ENCODE measurements at places on chromosomes 4 and X. TPM values are rescaled to one million over a fixed set of nuclear protein-coding genes. Genes with fewer than 3 reads are reported as not detected.

DNA sequence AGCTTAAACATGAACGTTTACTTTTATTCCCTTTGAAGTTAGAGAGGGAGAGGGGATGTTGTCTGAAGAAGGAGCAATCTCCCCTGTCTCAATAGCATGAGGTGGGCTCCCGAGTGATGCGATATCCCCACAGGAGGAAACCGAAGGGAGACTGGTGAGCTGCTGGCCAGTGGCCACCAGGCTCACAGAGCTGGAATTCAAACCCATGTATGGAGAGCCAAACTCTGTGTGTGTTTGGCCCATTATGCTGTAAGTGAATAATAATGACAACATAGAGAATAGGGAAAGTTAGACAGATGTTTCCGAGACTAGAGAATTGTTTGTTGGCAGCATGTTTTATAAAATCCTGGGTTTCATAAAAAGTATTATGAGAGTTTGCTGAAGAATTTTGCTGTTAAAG lies 66.1 kb upstream of the CLNK start:
- no peaks in the 10 kb centered on the region for H3K4me1 ChIP-seq
- no peak overlapping the region for H3K4me3 ChIP-seq
- H3K27ac ChIP-seq, result no peak overlapping the region
- no peak for DNase-seq

DNA sequence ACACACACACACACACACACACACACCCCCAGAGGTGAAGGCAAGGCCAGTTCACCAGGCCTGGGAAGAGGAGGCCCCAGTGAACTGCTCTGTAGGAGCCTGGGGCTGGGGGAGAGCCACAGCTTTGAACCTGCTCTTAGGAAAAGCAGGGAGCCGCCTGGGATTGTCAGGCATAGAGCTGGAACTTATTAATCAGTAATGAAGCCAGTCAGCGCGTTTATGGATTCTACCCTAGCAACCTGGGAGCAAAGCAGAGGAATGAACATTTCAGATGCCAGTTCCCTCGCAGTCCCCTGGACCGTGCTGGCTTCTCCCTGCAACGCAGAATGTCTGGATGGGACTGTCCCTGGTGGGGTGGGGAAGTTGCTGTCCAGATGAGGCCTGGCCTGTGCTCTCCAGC lies 45.3 kb upstream of the DDX3X start:
- no peaks in the 10 kb centered on the region for H3K27me3 ChIP-seq
- H3K4me1 ChIP-seq, result no peaks in the 10 kb centered on the region
- no peak for DNase-seq
- H3K27ac ChIP-seq, result no peak overlapping the region
- H3K36me3 ChIP-seq, result no peaks in the 10 kb centered on the region

- H3K4me1 ChIP-seq, result peaks cover 24% of the 10 kb centered on the region
- H3K27me3 ChIP-seq, result no peaks in the 10 kb centered on the region
- H3K4me3 ChIP-seq, result no peak overlapping the region
- peaks cover 18% of the 10 kb centered on the region for H3K36me3 ChIP-seq
Measured at GRCh38 chr4:83118869-83119268, 4.3 kb upstream of the PLAC8 start.

- no peak overlapping the region for H3K4me3 ChIP-seq
- H3K27ac ChIP-seq, result no peak overlapping the region
- H3K4me1 ChIP-seq, result no peaks in the 10 kb centered on the region
- H3K36me3 ChIP-seq, result peaks cover 15% of the 10 kb centered on the region
Measured at GRCh38 chr4:4792466-4792865, 67.0 kb upstream of the MSX1 start.

VEGFC gene
- total RNA-seq, result not detected

USP26 gene
- total RNA-seq, result not detected

DNA sequence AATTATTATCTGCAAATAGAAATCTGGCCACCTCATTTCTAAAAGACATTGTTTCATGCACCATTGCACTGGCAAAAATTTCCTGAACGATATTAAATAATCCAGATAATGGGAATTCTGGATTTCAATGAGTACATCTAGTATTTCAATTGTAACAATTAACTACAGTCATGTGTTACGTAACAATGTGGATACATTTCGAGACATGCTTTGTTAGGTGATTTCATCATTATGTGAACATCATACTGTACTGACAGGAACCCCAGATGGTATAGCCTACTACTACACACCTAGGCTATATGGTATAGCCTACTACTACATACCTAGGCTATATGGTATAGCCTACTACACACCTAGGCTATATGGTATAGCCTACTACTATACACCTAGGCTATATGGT lies 14.8 kb downstream of the LAMTOR3 start:
- H3K36me3 ChIP-seq, result peaks cover 18% of the 10 kb centered on the region
- H3K4me1 ChIP-seq, result no peaks in the 10 kb centered on the region
- DNase-seq, result no peak

NIPAL1 gene
- total RNA-seq, result 0.97 TPM

ZAR1 gene
- not detected for total RNA-seq

Data from activated naive CD8-positive, alpha-beta T cell treated with anti-CD3 and anti-CD28 coated beads, Interleukin-2, amount 10 ng/mL, durations not matched to agents 7 days and 5 days (primary cell).